NCI-H2029 treated with DMSO at 0.1 percent for 48 hours (cell line): ENCODE measurements at places on chromosomes 13 and 19.

DNA sequence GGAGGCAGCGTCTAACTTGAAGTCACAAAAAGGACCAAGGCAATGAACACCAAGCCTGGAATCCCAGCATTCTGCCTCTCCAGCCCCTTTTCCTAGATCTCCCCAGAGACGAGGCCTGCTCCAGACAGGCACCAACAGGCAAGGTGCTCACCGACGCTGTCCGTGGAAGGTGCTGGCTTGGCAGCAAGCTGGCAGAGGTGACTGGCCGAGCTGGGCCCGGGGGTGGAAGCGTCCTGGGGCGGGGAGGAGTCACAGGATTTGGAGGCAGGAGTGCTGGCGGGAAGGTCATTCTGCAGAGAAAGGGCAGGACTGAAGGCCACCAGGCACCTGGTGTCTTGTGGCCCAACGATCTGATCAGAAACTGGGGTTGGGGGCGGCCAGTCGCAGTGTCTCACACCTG lies 18.2 kb downstream of the TLE2 start:
- DNase-seq = no peak

DNA sequence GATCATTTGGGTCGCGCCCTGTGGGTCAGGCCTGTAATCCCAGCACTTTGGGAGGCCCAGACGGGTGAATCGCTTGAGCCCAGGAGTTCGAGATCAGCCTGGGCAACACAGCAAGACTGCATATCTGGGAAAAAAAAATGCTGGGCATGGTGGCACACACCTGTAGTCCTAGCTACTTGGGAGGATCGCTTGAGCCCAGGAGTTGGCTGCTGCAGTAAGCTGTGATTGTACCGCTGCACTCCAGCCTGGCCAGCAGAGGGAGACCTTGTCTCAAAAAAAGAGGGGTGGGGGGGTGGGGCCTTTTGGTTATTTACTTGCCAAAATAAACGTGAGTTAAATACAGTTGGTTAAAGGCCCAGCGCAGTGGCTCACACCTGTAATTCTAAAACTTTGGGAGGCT lies 9.8 kb upstream of the ZNF544 start:
- no peak for DNase-seq

GRCh38 chr19:57655443-57655842 lies 13.3 kb upstream of the ZSCAN4 start:
- DNase-seq = no peak

- no peak for DNase-seq
Measured at GRCh38 chr13:19772306-19772705, 10.4 kb downstream of the PSPC1 start.

DNA sequence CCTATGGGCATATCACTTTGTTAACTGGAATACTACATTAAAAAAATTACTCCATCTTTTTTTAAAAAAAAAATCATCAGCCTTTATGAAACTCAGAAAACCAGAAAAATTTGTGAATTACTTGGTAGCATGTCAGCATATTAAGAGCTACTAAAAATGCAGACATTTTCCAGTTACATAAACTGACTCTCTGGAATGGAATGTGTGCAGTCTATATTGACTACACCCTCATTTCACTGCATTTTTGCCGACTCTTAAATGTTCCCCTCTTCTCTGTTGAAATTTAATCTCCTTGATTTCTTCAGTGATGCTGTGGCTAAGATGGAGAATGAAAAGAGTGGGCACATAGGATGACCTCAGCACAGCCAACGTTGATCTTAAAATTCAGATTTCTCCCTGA lies 393.8 kb downstream of the ITGBL1 start:
- DNase-seq = no peak

DNA sequence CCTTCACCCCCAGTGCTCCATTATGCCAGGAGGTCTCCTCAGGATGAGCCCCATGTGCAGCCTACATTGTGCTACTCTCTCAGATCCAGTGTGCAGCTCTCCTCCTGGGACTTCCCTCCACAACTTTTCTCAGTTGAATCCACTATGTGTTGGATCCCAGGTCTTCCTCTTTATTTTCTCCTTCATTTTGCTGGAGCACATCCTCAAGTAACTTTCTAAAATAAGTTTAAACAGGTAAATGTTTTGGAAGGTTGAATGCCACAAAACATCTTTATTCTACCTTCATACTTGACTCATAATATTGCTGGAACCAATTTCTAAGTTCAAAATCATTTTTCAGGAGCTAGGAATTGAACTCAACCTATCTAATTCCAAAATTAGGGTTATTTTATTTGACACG lies 52.1 kb downstream of the C13orf46 start:
- DNase-seq = no peak

DNA sequence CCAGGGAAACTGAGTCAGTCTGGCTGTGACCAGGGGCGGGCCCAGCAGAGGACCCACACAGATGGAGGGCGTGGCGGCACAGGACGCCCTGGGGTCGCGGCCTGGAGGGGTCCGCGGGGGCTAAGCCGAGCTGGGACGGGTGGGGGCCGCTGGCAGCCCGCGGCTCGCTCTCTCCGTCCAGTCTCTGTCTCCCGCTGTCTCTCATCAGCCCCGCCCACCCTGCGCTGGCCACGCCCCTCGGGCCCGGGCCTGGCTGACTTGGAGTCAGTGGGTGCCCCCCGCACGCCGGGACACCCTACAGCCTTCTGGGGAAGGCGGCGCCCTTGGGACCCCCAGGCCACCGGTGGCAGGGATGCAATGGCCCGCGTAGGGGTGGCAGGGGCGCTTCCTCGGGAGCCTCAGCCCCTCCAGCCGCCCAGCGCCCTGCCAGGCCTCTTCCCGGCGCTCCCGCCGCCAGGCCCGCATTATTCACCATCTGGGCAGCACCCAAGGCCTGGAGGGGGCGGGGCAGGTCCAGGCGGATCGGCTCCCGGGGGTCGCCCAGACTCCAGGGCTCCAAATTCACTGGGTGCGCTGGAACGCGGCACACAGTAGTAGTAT lies at the start of gene TBXA2R:
Gene TBXA2R, minus strand, starts transcription at position 186 of the 600 bp plus-strand sequence. CDS start 6,241 bp downstream, outside the sequence.
- no peak for DNase-seq

DNA sequence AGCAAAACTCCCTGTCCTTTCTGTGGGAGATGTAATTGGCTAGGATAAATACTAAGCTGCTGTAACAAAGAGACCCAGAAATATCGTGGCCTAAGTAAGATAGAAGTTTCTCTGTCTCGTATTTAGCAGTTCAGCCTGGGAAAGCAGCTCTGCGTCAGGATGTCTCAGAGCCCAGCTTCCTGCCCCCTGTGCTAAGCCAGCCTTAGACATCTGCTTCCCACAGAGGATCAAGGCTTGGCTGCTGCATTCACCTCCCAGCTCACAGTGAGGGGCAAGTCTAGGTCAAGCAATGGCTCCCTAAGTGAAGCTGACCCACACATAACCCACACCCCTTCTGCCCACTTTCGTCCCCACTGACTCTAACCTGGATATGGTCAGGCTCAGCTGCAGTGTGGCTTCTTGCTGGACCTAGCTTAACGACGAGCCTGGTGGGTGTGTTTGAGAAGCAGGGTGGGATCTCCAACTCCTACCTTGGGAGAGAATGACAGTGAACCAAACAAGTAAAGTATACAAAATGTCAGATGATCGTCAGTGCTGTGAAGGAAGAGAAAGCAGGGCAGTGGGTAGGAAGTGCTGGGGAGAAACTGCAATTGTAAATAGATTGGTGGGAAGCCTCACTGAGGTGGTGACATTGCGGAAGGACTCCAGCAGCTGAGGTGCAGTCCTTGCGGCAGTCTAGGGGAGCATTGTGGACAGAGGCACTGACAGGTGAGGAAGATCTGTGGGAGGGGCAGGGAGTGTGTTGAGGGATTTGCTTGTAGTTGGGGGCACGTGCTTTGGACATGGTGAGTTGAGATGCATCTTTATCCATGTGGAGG lies 82.9 kb downstream of the TNFRSF19 start:
- no peak for DNase-seq

- no peak for DNase-seq
Measured at GRCh38 chr19:46355234-46356148, 8.6 kb downstream of the PPP5C start.

DNA sequence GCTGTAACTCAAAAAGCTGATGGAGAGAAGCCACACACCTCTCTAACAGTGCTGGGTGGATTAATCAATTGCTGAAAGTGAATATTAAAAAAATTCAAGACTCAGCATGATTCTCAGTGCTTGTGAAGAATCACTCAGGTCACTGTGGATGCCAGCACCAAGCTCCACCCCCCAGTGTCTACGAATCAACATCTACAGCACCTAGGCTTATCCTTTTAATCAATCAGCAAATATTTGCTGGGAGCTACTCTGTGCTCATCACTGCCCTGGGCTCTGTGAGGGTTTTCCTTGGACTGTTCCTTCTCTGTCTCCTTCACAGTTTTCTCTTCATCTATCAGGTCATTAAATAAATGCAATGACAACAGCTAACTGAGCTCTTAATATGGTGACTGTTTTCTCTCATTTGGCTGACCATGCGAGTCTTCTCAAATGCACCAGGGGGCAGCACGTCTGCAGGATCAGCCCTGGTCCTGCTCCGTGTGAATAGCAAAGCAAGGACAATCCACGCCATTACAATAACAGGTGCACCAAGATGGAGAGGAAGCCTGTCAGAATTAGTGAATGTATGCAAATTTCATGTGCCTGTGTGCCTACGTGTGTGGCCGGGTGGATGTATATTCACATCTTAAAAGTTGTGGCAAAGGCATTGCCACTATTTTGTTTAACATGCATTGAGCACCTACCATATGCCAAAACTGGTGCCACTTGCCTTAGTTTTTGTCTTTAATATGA lies 14.6 kb upstream of the C13orf42 start:
- peak; percentile 31 for DNase-seq

- DNase-seq = no peak
Measured at GRCh38 chr13:20462533-20462915, 63.1 kb downstream of the CRYL1 start.

- DNase-seq = no peak
Measured at GRCh38 chr19:51501594-51502263, at the start of gene SIGLEC12. TSS of gene SIGLEC12 (minus strand) at chr19:51501800. CDS start at chr19:51501733, 67 bp downstream.

DNA sequence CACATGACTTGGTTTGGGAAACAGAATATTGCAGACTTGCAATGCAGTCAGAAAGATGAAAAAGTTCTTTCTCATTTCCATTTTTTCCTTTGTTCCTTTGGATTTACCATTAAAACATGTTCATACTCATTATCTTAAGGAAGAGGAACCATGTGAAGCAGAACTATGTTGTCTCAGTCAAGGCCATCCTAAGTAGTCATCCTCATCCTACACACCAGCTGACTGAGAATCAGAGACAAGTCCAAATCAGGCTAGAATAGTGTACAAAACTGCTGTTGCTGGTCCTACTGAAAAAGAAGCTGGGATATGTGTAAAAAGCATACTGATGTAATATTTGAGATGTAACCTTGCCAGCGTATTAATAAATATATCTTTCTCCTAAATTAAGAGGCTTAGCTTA lies 433.4 kb downstream of the SLITRK5 start:
- no peak for DNase-seq

DNA sequence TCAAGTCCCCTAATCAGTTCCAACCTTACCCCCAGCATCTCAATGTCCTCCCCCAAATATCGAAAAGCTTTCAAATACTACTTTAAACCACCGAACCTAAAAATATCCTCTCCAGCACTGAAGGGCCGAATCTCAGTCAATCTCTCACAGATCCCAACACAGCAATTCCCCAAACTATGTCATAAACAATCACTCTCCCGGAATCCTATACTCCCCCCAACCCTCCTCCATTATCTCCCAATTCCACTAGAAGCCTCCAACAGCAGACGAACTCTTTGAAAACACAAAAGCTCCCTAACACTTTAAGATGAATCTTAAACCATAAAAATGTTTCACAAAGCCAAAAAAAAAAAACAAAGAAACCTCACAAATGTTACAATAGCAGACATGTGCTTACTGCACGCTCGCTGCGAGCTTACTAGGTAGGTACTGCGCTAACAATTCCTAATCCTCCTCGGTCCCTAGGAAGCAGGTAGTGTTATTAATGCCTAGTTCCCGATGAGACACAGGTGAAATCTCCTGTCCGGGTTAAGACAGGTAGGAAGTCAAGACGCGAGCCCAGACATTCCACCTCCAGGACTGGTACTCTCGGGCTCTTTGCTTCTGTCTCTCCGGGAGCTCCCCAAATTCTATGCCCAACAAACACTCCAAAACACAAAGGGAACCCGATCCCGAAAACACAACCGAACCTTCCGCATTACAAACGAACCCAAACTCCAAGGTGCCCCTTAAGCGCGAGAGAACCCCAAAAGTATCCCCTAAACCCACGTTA lies 14.2 kb downstream of the FBXO46 start:
- peak; percentile 20 for DNase-seq

DNA sequence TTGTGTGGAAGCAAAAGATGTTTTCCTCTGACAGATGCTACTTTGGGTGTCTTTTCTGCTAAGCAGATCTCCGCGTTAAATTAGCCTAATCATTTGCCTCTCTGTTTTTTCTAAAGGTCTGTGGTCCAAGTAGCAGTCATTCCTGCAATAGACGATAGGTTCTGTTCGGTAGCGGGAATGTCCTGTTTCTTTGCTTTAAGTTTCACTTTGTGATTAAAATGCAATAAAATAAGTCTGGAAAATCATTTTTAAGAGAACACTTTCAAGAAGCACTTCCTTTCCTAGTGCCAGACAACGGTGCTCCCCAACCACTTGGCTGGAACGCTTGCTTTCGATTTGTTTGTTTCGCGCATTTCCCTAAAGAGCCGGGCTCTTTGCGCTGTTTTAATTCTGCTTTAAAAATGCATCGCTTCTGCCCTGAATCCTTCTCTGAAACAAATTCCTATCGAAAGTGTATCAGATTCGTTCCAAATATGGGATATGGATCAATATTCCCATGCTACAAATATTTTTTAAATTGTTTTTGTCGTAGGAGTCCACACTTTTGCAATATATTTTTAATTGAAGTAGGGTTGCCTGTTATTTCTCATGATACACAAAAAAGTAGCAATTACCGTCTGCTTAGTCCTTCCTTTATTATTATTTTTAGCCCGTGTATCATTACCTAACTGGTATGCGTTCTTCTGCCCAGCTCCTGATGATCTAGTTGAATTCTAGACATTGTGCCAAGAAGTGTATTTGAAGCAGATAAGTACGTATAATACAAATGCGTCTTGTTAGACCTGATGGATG lies 14.2 kb downstream of the ZIC2 start:
- DNase-seq = no peak

DNA sequence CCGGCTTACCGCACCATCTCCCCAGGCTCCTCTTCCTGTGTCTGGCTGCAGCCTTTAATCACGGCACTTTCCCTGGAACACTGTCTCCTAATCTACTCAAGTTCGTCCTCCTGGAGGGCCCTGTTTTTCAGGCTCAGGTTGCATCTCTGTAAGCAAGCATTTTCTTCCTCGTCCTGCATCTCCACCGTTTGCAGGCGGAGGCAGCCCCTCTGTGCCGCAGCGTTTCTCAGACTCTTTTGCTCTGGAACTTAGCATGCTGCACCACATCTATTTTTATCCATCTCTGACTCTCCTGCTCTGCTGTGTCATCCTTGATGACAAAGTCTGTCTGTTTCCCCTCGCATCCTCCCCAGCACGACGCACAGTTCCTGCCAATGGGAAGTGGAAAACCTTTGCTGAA lies 117.5 kb downstream of the ATP8A2 start:
- DNase-seq = peak; percentile 22

GRCh38 chr19:15225760-15226159 lies 6.5 kb downstream of the EPHX3 start:
- no peak for DNase-seq

- DNase-seq = no peak
Measured at GRCh38 chr13:112735791-112736190, 46.0 kb downstream of the ATP11A start.

- no peak for DNase-seq
Measured at GRCh38 chr19:48713041-48713863, 6.3 kb downstream of the MAMSTR start.
